ENCODE measurements at places on chromosomes 6 and 20.

DNA sequence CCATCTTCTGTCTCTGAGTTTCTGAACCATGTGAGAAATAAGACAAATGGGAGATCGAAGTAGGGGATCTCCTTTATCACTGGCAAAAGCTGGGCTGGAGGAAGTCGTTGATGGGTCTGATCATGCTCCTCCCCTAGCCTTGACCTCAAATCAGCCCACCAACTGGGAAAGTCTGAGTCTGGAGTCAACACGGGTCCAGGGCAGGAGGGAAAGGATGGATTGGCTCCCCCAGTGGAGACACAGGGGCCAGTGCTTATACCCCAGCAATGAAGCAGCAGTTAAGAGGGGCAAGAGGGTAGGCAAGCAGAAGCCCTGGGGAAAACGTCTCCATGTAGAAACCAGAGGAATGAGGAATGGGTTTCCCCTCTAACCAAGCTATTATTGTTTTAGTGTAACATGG is 152.6 kb downstream of the TBC1D7 start:
- no peak for DNase-seq

DNA sequence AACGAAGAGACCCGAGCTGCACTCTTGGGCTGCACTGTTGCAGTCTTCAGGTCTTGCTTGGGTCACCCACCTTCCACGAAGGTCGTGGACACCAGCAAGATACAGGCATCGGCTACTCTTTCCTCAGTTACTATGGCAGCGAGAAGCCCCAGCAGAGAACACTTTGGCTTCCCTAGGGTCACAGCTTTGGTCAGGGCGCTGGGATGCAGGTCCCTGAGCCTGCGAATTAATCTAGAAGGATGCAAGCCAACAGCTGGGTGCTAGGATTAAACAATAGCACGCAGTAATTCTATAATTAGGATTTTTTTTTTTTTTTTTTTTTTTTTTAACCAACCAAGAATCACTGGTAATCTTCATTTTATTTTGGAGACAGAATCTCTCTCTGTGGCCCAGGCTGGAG is 2.1 kb downstream of the KHDC3L start:
- no peak for DNase-seq

- DNase-seq: no peak
Observed at GRCh38 chr6:160667639-160668481, 3.8 kb upstream of the LPA start.

DNA sequence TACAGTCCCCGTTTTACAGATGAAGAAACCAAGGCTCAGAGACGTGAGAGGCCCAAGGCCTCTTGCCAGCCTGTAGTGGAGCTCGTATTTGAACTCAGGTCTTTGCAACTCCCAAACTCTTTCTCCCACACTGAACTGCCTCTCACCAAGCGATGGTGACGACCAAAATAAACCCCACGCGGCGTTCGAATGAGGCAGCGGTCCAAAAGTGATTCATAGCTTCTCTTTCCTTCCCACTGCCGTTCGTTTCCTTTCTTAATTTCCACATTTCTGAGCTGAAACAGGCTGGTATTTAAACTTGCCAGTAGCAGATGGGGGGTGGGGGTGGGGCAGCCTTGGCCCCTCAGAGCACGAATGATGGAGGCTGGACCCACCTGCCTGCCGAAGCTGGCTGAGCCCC is 252.9 kb upstream of the KCNG1 start:
- DNase-seq: no peak

GRCh38 chr6:7224731-7225130 is 88.3 kb downstream of the SSR1 start:
- no peak for DNase-seq

DNA sequence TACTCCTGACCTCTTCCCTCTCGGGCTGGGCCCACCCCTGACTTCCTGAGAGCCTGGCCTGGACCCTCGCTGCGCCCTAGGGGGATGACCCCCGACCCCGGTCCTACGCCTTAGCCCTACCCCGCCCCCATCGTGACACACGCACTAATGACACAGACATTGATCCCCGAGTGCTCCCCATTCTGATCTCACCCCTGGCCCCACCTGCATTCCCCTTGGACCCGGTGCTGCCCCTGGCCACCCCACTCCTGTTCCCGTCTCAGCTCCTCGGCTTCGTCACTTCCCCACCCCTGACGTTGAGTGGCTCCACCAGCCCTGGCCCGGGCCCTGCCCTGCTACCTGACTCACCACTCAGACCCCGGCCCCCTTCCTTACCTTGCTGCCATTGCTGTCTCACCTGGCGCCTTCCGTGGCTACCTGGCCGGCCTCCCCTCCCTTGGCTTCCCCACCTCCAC is 12.1 kb downstream of the RBCK1 start:
- no peak for DNase-seq

DNA sequence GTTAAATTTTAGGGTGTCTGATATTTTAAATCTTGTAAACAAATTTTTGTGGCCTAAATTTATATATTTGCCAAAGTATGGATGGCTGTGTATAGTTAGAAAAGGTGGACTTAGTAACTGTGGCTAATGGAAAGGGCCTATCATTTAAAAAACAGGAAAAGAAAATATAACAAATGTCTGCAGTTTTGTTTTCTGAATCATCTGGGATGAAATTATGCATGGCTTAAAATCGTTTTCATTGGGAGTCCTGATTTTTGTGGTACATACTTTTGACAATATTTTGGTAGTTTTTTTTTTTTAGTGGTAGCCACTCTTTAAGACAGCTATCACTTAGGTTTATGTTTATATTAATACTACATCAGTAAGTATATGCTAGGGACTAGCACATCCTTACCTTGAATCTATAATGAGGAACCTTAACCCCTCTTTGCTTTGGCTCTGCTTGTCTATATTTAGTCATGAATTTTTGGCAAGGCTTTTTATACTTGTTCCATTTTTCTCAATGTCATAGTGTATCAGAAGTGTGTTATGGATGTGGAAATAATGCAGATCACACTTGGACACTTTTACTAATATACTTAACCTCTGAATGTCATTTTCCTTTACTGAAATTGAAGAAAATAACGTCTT is 5.6 kb downstream of the ARID1B start:
- no peak for DNase-seq

DNA sequence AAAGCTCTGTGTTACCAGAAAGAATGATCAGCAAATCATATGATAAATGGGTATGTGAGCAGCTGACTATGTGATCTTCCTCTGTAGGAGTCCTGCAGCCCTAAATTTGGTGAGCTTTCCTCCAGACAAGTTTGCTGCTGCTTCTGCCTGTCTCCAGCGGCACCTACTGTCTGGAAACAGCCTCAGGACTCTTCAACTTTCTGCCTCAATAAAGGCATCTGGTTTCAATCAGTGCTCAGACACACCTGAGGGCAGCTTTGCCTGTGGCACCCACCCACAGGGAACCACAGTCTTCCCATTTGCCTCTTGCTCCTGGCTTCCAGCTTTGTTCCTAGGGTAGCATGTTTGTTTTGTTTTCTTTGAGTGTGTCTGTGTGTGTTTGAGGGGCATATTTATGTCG is 727.9 kb upstream of the MAN1A1 start:
- no peak for DNase-seq

DNA sequence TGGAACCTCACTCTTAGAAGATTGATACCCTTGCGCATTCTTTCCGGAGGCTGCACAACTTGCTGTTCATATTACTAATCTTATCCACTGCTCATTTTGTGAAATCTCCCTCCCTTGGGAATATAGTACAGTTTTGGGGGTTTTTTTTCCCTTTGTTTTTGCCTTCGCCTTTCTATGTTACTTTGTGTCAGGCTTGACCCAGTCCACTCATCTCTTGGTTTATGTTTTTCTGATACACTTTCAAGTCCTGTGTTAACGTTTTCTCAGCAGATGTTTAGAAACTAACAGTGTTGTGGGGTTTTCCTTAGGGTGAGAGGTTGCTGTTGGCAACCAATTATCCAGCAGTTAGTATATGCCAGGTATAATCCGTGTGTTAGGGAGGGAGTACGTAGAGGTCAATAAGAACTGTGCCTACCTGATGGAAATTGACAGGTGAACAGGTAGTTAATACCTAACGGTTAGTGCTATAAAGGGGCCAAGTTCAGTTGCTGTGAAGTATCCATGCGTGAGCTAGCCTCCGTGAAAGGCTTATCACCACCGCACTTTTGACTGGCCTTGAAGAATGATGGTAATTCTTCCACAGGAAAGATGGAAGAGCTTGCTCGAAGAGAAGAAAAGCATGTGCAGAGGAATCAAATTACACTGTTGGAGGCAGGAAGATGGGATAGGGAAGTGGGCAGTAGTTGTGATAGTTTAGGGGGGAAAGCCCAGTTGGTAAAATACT is 1.4 kb downstream of the NFYA start:
- no peak for DNase-seq

- peak; percentile 93 for DNase-seq
Observed at GRCh38 chr20:41654292-41654691, 36.1 kb upstream of the CHD6 start.

- peak; percentile 97 for DNase-seq
Observed at GRCh38 chr6:38212579-38212978, 393.1 kb downstream of the ZFAND3 start.

DNA sequence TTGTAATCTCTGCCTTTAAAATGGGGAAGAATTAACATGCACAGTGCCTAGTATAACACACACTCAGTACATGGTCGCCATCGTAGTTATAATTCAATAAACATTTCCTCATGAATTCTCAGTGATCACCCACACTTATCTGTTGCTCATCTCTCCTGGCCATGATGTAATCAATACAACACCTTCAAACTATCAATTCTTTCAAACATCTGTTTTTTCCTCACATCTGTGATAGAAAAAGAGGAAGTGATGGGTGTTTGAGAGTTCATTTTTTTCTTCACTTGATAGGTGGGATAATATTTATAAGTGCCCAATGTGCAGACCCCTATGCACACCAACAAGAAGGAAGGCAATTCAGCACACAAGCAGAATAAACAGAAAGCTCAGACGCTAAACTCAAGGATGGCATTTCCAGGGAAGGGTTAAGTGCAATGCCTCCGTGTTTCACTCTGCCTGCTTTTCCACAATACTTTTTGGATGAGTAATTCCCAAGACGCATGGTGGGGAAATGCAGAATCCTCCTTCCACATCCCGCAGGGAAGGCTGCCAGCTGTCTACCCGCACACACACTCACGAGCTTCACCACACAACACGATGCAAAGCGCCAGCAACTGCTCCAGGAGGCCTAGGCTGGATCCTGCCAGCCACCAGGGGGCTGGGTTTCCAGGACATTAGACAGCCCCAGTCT is 100.3 kb downstream of the GMPR start:
- DNase-seq: no peak

- peak; percentile 36 for DNase-seq
Observed at GRCh38 chr6:134882426-134883038, 67.4 kb downstream of the ALDH8A1 start.

GRCh38 chr6:106072501-106073090 is 13.5 kb upstream of the PRDM1 start:
- DNase-seq: no peak

DNA sequence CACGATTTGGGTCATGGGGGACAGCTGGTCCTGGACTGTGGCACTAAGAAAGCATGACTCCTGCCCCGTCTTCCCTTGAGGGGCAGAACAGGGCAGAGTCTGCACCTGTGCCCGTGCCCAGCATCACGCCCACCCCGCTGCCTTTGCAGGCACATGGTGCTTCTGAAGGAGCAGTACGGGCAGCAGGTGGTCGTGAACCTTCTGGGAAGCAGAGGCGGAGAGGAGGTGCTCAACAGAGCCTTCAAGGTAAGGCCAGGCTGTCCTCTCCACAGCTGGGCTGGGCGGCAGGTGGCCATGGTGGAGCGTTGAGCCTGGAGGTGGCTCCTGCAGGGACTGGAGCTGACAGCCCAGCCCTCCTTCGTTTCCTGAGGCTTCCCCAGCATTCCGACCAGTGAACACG is 77.4 kb downstream of the SYNJ2 start:
- DNase-seq: no peak

DNA sequence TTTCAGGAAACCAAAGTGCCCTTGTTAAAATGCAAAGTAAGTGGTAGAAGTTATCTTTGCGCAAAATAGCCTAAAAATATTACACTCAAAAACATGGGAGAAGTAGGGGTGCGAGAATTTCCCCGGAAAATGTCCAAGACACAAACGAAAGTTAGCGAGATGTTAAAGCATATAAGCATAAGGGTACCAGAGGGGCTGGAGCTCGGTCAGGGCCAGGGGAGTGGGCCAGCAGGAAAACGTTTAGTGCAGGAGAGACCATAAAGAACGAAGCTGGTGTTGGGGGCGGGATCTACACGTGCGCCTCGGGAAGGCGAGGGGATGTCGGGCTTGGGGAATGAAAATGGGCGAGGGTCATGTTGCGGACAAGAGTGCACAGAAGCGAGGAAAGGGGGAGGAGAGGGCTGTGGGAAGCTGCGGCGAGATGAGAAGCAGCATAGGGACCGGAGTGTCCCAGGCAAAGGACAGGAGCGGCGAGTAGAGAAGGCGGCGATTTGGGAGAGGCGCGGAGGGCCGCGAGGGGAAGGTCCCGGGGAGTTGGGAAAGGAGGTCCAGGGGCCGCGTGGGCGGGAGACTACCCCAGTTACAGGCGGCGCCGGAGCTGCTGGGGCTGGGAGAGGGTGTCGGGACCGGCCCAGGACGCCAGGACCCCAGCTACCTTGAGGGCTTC is 600 bp downstream of the XPO5 start:
- DNase-seq: no peak

GRCh38 chr20:40678286-40678875 is 10.7 kb downstream of the MAFB start:
- no peak for DNase-seq

- DNase-seq: no peak
Observed at GRCh38 chr6:167697316-167697715, 129.4 kb upstream of the AFDN start.

- DNase-seq: no peak
Observed at GRCh38 chr6:67646550-67646949, 988.5 kb upstream of the ADGRB3 start.
